ENCODE measurements at places on chromosomes 16 and 17. TPM values are rescaled to one million over a fixed set of nuclear protein-coding genes. Genes with fewer than 3 reads are reported as not detected.

Gene IFI35
- total RNA-seq, result 31.5 TPM

- no peak for DNase-seq
These were observed 11.1 kb downstream of the TSPOAP1 start for GRCh38 chr17:58317421-58318064.

GRCh38 chr16:66603537-66604375 lies 748 bp upstream of the CMTM3 start:
- peak; percentile 56 for DNase-seq

- peak; percentile 30 for DNase-seq
These were observed 5.5 kb upstream of the SRL start for GRCh38 chr16:4247460-4247784.

DNA sequence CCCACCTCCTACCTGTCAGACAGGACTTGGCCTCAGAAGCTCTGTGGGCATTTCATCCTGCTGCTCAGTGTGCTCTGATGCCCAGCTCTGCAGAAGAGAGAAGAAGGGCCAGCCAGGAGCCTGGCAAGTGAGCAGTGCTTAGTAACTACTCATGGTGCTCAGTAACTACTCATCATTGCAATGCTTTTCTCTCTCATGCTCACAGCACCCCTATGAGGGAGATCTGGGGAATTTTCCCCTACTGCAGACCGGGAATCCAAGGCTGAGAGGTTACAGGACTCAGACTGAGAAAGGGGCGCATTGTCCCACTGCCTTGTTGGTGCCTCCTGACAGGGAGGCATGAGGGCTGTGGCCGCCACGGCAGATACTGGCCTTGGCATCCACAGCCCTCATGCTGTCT lies 261.1 kb downstream of the C16orf95 start:
- no peak for DNase-seq

DNA sequence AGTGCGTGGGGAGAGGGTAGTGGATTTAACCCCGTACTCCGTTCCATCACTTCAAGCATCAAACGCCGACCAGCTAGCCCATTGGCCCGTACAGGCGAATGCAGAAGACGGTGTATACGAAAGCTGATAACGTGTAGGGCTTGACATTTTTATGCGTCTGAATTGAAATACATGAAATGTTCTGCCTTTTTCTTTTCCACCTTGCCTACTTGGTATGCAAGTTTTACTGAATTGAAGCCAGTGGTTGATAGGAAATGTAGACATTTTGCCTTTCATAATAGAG lies 834 bp upstream of the STAT3 start:
- no peak for DNase-seq

Gene GLYR1
- 110 TPM for total RNA-seq

DNA sequence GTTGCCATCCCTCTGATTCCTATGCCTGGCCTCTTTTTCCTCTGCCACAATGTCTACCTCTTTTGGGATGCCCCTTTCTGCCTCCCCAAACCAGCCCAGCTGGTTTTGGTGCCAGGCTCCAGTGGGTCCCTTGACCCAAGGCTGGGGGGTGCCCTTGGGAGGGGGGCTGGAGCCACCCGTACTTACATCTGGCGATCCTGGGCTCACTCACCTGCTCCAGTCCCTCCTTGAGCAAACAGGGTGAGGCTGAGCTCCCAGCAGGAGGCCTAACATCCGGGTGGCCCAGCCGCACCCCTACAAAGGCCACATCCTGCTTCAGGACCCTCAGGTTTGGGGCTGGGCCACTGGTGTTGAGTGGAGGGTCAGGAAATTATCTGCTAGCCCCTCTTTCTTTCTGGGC lies 1.2 kb downstream of the ERN2 start:
- no peak for DNase-seq

Gene KRTAP16-1
- not detected for total RNA-seq

Gene AOC3
- total RNA-seq, result 173 TPM

Gene CDRT15
- not detected for total RNA-seq

GRCh38 chr17:14506364-14506763 lies 205.5 kb downstream of the HS3ST3B1 start:
- no peak for DNase-seq
